ENCODE measurements at places on chromosomes 12 and 14.
A peak's percentile ranks its signal among the peaks of the same experiment; 100 is the strongest.

- DNase-seq, result peak; percentile 98
Measured at GRCh38 chr14:53152887-53153701, at the start of gene DDHD1. Gene DDHD1, minus strand, starts transcription at chr14:53153323. Its CDS starts 225 bp downstream, at chr14:53153098.

DNA sequence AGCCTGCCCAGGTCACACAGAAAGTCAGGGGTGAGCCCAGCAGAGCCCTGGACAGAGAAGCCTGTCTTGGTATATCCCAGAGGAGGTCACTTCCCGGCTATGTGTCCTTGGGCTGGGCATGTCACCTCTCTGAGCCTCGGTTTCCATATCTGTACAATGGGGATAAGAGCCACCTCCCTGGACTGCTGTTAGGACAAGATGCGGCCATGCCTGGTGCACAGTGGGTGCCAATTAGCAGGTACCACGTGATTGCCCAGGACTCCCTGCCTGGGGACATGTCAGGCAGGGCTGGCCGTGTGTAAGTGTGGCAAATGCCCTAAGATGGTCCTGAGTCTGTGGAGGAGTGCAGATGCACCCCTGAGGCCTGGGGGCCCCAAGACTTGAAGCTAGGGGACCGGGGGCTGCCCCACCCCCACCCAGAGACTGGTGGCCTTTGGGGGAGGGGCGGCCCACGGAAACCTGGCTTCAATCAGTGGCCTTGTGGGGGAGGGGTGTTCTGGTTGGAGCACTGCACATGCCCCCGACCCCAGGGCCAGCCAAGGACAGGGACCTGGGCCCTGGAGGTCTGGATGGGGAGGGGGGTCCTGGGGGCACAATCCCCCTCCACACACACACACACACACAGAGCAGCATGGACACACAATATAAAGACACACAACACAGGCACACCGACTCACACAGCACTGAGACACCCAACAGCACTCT, 878 bp downstream of the TMEM119 start:
- no peak for DNase-seq

DNA sequence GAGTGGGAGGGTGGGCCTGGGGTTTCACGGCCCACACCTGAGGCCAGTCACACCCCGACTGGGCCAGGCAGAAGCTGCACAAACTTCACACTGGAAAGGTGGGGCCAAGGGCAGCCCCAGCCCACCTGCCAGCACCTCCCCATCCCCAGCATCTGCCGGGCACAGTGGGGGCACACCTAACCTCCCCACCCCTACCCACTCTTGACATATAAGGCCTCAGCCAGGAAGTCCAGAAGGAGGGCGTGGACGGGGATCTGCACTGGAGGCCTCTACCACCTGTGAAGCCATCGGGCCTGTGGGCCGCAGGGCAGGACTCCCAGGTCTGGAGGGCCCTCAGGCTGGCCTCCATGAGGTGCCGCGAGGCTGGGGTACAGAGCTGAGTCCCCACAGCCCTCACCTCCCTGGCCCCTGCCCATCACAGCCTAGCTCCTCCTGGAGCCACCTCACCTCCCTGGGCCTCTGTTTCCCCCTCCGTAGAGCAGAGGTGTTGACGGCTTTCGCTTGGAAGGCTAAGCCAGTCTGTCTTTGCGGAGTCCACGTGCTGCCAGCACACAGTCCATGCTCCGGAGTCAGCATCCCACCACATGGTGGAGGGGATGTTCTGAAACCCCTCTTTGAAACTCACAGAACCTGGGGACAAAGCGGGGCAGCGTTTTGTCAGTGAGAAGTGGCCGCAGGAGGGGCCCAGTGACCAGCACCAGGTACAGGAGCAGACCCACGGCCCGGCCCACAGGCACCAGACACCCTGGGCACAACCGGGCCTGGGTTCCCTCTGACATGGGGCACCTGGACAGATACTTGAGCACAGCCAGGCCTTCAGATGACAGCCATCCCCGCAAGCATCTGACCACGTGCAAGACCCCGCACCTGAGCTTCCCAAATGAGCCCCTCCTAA, 38.2 kb upstream of the INF2 start:
- no peak for DNase-seq

DNA sequence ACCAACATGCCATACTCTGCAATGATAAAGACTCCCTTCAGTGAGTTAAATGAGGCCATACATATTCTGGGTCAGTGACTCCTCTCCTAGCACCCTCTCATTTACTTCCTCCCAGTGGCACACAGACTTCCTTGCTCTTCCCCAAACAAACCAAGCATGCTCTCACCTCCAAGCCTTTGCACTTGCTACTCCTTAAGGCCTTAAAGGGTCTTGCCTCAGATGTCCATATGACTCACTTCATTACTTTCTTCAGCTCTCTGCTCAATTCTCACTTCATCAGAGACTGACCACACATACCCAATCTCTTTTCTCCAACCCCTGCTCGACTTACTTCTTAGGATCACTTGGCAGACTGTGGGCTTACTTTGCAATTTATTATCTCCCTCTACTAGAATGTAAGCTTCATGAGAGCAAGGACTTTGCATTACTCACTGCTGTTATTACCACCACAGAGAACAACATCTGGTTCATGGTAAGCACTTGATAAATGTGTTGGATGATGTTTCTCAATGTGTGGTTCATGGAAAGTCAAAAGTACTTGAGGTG, 22.8 kb downstream of the DDX24 start:
- DNase-seq, result no peak

- peak; percentile 90 for DNase-seq
Measured at GRCh38 chr14:50531595-50532501, 521 bp downstream of the MAP4K5 start.

GRCh38 chr12:52257074-52257551, 17.3 kb upstream of the KRT86 start:
- DNase-seq, result no peak

DNA sequence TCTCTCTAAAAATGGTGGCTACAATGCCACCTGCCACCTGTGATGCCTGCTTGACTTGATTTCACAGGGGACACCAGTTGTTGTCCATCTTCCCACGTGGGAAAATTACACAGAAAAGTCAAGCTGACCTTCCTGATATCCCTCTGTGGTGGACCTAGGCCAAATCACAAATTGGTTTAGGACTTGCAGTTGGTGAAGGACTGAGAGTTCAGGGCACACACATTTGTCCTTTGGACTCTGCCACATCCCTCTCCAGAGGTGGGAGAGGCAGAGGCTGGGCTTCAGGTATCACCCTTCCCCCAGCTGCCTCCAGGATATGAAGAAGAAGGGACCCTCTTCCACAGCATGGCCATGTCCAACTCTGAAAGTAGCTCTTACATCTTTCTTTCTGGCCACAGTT, 55.6 kb upstream of the NOS1 start:
- DNase-seq, result no peak

GRCh38 chr12:91577586-91578539, 395.2 kb upstream of the DCN start:
- DNase-seq, result no peak

GRCh38 chr14:85519661-85520305, 10.2 kb upstream of the FLRT2 start:
- no peak for DNase-seq

DNA sequence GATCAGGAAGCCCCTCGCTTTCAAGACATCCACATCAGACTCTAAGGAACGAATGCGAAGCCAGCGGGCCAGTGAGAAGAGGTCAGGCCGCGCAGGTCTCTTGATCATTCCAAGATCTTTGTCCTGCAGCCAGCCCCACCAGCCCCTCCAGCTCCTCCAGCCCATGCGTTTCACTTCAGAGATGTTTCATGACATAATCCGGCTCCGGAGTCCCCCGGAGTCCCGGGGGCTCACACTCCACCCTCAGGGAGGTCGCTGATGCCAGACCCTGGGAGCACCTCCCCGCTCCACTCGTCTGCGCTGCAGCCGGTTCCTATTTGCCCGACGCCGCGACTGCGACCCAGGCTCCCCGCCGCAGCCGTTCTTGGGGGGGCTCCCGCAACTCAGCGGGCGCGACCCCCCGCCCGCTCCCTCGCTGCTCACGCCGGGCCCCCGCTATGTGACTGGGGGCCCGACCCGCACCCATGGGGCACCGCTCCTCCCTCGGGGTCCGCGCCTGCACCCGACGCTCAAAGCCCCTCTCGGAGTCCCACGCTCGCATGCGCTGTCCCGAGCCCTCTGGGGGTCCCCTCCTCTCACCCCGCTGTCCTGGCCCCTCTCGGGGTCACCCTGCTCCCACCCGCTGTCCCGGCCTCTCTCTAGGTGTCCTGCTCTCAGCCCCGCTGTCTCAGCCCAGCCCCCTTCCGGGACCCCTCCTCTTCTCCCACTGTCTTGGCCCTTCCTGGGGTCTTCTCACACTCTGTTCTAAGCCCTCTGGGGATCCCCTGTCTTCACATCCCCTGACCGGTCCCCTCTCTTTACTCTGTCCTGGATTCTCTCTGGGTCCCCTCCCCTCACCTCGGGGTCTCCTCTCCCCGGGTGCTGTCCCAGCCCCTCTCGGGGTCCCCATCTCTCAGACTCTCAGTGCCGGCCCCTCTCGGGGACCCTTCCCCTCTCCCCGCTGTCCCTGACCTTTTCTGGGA, 1.1 kb downstream of the TAOK3 start:
- peak; percentile 50 for DNase-seq

DNA sequence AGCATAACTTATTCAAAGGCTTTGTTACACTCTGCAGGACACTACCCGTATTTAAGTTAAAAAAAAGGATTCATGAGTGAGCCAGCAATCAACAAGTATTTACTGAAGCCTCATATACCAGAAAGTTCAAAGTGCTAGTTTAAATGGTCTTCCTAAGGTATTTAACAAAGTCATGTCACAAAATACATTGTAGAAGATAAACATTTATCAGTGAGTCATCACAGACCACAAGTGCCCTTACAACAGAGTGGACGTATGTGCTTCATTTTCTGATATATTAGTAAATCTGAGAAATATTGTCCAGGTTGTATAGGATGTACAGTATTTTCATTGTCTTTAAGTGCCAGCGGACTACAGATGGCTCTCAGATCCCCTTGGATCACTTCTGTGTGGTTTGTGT, 24.2 kb downstream of the FLRT2 start:
- DNase-seq, result no peak

DNA sequence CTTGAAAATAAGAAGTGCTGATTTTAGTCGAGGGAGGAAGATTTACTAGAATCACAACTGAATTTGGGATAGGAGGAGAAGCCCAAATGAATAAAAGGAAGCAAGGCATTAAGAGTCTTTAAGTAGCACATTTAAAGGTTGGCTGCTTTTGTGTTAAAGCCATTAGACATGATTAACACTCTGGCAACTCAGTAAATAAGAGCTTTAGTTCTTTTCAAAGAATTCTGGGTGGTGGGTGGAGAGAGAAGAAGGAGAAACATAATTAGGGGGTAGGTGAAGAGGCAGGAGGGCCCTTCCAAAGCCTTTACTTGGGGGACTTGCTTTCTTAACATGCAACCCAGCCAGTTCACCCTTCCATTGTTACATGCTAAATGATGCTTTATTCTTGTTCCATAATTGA, 284.6 kb upstream of the SEL1L start:
- no peak for DNase-seq

GRCh38 chr12:17810399-17810798, 279.6 kb downstream of the RERGL start:
- DNase-seq, result no peak

DNA sequence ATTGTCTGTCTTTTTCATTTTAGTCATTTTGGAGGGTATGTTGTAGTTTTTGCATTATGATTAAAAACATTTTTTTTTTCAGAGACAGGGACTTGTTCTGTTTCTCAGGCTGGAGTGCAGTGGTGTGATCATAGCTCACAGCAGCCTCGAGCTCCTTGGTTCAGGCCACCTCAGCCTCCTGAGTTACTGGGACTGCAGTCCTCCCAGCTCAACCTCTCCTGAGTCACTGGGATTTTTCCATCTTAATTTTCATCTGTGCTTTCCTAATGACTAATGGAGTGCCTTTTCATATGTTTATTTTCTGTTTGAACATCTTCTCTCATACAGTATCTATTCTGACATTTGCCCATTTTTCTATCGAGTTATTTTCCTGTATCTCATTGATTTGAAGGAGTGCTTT, 52.6 kb downstream of the DYRK2 start:
- DNase-seq, result no peak

DNA sequence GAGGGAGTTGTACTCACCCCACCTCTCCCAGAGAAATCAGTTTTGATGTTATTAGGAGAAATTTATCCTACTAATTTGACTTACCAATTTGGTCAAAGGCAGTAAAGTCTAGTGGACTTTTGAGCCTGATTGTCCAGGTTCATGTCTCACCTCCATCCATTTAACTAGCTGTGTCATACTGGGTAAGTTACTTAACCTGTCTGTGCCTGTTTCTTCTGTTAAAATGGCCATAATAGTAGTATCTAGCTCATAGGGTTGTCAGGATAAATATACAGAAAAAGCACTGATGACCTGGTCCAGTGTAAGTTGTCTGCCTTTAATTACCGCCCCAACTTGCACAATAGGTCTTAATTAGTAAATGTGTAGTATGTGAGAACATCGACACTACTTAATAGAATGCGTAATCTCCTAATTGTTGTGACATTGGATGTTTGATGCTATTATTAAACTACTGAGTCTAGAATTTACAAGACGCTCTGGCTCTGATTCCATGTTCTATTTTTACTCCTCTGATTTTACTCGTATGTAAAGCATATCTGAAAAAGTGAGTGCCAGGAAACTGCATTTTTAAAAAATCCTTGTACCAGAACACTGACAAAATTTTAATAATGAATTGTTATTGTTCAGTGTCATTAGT, 1.5 kb downstream of the RAB21 start:
- DNase-seq, result no peak

GRCh38 chr14:33675415-33676130, 275.3 kb downstream of the EGLN3 start:
- DNase-seq, result no peak

GRCh38 chr14:98868866-98869265, 403.1 kb downstream of the BCL11B start:
- no peak for DNase-seq

GRCh38 chr12:58142991-58143390, 201.6 kb downstream of the ATP23 start:
- no peak for DNase-seq

GRCh38 chr12:2288001-2288400, 235.2 kb downstream of the CACNA1C start:
- DNase-seq, result no peak

DNA sequence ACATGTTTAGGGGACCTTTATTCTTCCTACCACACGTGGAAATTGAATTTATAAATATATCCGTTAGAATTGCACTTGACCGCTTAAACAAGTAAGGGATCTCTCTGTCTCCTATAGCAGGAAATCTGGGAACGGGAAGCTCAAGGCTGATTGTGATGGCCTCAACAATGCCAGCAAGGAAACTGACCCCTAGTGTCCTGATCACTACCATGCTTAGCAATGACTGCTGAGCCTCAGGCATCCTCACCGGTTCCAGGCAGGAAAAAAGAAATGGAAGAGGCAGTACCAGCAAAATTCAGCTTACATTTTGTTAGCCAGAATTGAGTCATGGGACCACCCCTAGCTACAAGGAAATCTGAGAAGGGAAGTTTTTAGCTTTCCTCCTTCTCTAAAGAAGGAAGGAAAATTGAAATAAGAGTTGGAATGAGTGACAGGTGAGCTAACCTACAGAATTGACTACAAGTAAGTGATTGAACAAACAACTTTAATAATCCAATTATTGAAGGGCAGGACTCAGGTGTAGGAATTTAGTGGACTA, 43.9 kb upstream of the AMN1 start:
- DNase-seq, result no peak

GRCh38 chr12:98406378-98406777, 109.0 kb upstream of the TMPO start:
- no peak for DNase-seq

GRCh38 chr14:60363275-60363674, 114.3 kb downstream of the PPM1A start:
- DNase-seq, result no peak

Measured in right kidney (tissue), 9 donors.